Foreskin keratinocyte (primary cell): ENCODE measurements at places on chromosomes 1 and 21.

DNA sequence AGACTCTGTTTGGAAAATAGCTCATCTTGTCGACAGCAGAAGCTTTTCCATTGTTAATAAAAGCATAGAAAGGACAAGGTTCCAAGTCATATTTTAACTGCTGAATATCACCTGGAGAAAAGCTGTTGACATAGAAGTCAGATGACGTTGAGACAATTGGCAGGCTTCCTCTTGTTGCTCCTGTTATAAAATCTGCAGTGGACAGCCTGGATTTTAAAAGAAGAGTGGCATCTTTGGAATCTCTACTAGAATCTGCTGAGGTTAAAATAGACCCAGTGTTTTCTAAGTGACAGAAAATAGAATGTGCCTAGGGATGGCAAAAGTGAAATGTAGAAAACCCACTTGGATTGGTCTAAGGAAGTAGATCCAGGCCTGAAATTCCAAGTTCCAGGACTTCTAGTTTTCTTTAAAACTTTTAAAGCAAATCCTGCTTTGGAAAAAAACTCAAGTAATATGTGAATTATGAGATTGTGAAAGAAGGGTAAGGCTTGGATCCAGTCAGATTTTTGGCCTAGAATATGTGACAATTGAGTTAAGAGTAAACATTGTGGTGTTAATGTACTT lies 53.6 kb upstream of the NEXN start:
- no peak for DNase-seq

- DNase-seq, result no peak
Measured at GRCh38 chr1:22111115-22111514, 31.8 kb downstream of the WNT4 start.

DNA sequence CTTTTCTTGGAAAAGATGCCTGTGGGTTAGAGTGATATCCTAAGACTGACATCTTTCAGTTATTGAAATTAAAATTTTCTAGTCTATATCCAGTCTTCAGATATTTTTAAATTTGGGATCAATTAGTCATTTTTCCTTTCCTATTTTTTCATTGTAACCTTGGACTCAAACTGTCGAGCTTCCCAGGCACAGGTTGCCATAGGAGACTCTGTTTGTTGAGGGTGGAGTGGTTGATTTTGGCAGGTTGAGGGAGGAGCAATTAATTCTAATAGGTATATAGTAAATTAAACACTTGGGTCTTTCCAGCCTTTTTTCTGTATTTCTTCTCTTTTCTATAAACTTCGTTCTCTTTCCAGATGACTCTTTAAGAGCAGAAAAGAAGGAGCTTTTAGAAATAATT lies 326.8 kb downstream of the ASTN1 start:
- DNase-seq, result no peak

DNA sequence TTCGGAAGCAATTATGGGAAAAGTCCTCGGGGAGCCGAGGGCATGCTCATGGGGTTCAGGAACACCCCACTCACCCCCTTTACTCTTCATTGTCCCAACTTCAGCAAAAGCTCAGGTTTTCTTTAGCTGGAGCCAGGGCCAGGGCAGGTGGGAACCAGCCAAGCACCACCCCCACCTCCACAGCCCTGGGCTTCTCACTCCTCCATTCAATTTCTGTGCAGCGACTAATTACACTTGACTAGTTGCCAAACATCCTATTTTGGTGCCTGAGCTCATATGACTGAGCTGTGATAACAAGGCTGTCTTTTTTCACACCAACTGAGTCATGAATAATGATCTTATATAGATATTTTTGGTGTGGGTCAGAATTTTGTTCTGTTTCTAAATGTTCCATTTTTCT lies 257.2 kb upstream of the AJAP1 start:
- DNase-seq, result no peak

DNA sequence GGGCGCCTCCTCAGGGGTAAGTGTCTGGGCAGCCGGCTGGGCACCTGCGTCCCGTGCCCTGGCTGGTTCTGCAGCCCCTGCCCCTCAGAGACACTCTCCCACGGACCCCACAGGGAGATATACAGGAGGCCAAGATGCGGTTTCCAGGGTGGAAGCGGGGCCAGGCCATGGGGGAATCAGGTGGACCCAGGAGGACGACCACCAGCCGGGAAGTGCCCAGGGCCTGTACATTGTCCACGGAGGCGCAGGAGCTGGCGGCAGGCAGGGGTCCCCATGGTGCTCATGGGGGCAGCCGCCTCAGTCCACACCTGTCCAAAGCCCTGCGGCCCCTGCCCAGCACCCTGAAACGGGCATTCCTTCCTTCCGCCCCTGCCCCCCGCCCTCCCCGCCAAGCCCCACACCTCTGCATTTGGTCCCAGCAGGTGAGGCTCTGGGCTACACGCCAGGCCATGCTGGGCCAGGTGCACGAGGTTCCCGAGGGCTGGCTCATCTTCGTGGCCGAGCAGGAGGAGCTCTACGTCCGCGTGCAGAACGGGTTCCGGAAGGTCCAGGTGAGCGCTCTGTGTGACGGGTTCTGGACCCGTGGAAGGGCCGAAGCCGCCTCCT lies 36.7 kb downstream of the SLC19A1 start:
- no peak for DNase-seq

DNA sequence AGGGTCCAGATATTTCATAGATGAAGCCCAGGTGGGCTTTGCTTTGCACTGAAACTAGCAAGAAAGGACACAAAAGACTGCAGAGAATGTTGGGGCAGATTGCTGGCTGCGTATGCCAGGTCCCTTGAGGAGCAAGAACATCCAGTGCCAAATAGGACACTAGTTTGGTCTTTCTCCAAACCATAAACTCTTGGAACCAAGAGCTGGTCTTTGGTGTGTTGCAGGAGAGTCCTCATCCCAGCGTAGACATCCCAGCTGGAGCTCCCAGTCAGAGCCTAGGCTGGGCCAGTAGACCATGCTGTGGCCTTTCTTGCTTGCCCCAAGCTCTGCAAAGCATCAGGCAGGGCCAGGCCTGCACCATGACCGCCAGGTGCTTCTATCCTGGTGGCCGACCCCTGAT lies 87.5 kb downstream of the ATP5PO start:
- no peak for DNase-seq

DNA sequence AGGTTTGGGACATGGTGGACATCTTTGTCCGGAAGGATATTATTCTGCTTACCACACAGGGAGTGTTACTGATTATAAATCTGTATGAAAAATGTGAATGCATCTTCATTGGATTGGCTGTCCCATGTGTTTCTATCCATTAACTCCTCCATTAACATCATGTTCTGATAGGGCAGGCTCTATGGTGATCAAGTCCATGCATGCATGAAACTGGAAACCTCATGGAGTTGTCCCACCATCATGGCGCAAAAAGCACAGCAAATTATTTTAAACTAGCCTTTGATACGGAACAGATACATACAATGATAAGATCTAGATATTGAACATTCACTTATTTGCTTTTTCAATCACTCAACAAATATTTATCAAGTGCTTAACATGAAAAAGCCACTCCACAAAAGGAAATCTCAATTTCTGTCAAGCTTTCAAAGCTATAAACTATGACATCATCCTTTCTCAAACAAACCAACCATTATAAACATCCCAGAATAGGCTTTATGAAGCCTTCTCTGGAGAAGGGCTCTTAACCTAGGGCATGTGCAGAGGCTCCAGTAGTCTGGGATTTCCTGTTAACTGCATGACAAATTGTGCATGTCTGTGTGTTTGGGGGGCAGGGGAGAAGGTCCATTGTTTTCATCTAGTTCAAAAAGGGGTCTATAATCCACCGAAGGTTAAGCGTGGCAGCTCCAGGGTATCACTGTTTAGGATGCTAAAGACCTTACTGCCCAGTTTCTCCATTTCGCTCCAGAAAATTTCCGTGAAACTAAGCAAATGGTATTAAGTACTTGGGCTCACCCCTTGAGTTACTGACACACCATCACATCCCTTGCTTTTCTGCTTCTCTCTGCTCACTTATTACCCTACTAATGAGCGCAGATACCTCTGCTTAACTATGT lies 46.1 kb downstream of the ADAMTS1 start:
- DNase-seq, result no peak

DNA sequence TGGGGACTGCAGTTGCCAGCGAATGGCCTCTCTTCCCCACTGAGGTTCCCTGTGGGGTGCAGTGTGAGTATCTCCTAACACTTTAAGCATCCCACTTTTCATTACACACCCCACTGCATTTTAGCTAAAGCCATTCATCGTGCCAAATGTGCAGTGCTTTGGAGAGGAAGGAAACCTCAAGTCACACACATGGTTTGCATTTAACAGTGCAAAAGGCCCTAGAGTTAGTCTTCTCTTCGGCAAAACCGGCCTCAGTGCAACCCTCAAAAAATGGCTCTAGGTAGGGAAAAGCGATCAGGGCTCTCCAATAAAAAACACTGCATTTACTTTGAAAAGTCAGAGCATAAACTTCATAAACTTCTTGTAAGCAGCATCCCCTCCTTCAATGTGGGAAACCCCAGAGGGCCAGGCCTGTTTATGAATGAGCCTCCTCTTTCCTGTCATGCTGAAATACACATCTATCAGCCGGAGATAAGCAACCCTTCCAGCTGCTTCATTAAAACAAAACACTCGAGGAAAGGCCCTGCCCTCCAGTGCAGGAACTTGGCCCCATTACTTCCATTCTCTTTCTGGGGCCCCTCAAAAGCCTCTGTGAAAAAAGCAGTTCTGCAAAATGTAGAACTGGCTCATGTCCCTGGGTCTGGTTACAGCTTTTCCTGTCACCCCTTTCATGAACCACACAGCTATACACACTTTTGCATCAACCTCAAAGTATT lies 184.0 kb downstream of the CDC7 start:
- DNase-seq, result no peak

- DNase-seq, result no peak
Measured at GRCh38 chr1:244615301-244615700, 37.6 kb upstream of the DESI2 start.

DNA sequence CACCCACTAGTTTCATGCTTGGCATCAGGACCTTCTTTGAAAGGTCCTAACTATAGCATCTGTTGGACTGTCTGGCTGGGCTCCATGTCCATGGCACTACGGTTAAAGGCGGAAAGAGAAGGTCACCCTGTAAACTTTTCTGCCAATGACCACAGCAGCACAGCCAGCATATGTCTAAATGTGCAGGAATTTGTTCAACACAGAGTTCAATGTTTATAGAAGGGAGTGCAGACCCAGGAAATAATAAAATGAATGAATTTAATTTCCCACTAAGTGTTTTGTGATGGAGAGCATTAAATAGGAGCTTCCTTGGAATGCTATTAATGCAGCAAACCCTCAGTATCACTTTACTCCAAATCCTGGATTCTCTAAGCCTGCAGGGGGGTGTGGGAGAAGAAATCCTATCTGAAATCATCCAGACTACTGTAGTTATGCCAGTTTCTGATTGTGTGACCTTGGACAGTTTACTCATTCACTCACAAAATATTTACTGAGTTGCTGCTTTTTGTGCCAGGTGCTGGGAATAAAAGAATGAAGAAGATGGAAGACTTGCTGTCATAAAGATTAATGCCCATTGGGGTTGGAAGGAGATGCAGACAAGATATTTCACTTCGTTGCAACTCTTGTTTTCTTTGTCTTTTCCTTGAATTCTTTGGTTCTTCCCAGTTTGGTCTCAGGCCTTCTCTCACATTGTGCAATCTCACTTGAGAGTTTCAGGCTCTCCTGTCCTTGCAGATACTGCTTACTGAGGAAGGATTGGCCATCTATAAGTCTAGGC lies 195.0 kb downstream of the ROR1 start:
- DNase-seq, result no peak

DNA sequence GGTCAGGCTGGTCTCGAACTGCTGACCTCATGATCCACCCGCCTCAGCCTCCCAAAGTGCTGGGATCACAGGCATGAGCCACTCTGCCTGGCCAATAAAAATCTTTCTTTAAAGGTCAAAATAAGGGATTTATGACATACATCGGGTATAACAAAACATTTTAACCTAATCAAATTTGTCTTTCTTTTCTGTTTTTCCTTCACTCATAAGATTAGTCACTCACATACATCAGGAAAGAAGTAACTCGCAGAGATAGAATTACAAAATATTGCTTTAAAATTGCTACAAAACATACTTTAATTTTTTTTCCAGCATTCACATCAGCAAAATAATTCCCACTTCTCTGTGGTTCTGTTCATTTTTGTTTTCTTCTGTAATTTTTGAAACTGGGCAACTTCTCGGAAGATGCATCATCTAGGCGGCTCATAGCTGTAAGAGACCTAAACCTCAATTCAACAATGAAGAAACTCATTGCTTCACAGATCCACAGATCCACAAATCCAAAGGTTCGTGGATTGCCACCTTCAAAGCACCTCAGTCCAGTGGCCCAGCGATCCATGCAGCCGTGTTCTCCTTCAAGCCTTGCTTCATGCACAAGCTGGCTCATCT lies 39.7 kb downstream of the NEK2 start:
- no peak for DNase-seq
